Neuronal stem cell (in vitro differentiated cells): ENCODE measurements at places on chromosomes 7 and 10.

DNA sequence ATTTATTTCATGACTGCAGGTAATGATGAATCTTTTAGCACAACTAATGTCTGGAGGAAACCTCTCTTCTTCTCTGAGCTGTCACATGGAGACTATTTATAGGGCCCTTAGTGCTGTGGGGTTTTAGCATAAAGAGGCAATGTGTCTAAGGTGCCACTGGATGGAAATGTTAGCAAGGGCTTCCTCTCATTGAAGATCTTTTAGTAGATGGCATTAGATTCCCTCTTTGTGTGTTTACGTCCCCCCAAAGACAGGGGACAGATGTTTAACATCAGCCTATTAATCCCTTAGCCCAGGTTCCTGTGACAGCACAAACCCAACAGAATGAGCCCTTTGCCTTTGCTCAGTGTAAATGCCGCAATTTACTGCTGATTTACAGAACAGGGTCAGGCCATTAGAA lies 208.6 kb downstream of the SKAP2 start:
- no peak for DNase-seq

GRCh38 chr10:88100281-88100680 lies 236.9 kb downstream of the PTEN start:
- DNase-seq: no peak

DNA sequence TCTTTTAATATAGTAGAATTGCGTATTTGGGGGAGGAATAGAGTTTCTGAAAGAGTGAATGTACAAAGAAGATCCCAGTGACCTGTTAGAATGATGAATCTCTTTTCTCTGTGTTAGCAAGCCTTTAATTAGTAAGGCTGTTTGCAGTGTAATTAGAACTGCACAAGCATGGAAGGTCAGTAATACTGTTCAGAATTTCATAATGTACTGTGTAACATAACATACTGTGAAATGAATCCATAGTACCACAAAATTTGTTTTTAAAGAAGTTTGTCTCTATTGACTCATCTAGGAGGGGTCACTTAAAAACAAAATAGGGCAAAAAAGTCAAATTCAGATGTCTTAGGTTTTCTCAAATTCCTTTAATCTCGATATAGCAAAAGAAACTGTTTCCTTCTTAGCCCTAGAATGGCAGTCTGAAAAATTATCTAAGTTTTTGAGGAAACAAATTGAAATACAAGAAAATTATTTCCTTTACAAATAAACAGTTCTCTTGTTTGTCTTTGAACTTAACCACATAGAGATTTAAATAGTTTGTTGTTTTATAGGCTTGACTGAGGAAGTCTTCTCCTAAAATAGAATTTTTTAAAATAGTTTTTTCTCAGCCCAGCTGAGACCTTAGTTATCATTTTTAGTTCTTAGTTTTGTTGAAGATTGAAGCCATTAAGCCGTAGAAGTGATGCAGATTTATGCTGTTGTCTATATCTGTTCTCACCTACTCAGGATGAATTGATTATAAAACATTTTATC lies 12.5 kb downstream of the ADK start:
- DNase-seq: no peak

- DNase-seq: no peak
Measured at GRCh38 chr10:89706011-89706410, 4.6 kb downstream of the KIF20B start.

DNA sequence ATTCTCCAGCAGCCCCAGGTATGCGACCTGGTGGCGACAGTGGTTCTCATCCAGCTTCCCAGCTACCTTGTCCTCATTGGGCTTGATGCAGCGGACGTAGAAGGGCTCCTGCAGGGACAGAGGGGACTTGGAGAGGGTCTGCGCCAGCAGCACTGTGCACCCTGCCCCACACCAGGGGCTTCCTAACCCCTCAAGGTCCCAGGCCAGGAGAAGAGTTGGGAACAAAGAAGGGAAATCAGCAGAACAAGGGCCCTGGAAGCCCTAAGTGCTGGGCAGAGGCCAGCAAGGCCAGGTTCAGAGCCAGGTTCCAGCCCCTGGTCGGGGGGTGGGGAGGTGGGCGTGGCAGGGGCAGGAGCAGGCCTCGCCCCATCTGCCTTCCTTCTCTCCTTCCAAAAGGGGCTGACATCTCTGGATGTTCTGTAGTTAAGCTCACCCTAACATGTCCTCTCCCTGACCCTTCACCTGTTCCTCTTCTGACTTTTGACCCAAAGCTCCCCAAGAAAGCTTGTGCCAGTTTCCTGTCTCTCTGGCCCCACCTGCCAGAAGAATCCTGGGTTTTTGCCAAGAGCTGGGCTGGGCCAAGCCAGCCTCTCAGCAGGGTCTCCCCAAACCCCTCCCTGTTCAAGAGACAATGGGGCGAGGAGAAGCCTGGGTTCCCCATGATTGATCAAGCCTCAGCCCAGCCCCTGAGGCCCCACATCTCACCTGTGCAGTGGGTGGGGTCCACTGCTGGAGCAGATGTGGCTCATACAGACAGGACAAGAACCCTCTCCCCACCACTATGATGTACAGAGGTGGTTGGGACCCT lies 11.9 kb downstream of the MYO1G start:
- DNase-seq: no peak

GRCh38 chr10:27068217-27068891 lies 31.9 kb downstream of the ANKRD26 start:
- no peak for DNase-seq

- no peak for DNase-seq
Measured at GRCh38 chr7:128052404-128052803, 21.2 kb upstream of the LRRC4 start.

GRCh38 chr7:133053321-133053891 lies 28.5 kb downstream of the CHCHD3 start:
- DNase-seq: no peak
